ENCODE measurements at places on chromosomes 7 and 10.
A peak's percentile ranks its signal among the peaks of the same experiment; 100 is the strongest.

DNA sequence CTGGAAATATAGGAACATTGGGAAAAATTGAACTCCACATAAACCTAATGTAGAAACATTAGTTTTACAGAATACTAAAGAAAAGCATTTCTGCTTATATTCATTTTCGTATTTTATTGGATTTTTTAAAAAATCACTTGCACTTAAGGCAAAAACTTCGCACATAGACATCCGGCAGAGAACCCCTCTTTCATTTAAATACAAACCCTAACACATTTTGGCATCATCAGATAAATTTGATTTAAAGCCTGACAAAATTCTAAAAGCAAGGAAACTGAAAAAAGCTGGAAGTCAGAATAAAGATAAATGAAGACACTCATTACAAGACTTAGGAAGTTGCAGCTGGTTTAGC lies 396 bp upstream of the EXOC4 start:
- no peak for DNase-seq

- DNase-seq, result peak; percentile 32
Measured at GRCh38 chr7:77651575-77652162, 44.6 kb upstream of the RSBN1L start.

GRCh38 chr7:41795276-41795833 lies 92.5 kb upstream of the INHBA start:
- DNase-seq, result no peak

- no peak for DNase-seq
Measured at GRCh38 chr10:28805390-28805789, 128.1 kb downstream of the BAMBI start.

DNA sequence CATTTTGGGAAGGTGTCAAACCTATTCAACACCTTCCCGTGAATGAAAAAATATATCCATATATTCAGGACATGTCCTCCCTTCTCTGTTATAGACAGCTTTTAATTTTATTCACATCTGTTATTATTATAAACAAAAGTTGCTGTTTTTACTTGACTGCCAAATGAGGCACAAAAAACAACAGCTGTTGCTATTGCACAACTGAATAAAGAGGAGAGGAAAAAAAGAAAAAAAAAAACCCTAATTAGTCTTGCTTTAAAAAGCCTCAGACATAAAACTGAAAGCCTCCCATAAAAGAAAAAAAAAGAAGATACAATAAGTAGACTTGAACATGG lies 153.4 kb downstream of the BMPER start:
- DNase-seq, result no peak

- no peak for DNase-seq
Measured at GRCh38 chr10:72337039-72337629, 17.6 kb downstream of the DNAJB12 start.

DNA sequence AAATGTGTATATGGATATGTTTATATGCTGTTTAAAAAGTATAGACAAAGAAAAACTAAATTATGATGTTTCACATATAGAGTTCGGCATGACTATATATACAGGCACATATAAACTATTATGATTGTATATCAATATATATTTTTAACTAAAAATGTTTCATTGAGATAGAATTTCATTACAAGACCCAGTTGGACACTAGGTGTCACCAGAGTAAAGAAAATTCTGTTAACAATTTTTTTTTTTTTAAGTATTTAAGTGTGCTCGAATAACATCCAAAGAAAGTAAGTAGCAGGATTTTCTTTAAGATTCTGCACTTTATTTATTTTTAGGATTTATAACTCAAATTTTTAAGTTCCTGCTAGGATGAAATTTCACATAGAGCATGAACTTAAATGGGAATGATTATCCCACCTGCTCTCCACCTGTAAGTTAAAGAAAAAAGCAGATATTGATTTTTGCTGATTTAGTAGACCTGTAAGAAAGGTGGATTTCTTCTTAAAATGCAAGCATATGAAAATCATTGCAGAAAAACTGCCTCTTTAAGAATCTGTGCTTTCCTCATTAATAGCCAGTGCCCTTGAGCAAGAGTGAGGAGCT lies 961.5 kb downstream of the PCDH15 start:
- DNase-seq, result no peak

GRCh38 chr7:158616050-158616449 lies 28.4 kb upstream of the PTPRN2 start:
- DNase-seq, result no peak

DNA sequence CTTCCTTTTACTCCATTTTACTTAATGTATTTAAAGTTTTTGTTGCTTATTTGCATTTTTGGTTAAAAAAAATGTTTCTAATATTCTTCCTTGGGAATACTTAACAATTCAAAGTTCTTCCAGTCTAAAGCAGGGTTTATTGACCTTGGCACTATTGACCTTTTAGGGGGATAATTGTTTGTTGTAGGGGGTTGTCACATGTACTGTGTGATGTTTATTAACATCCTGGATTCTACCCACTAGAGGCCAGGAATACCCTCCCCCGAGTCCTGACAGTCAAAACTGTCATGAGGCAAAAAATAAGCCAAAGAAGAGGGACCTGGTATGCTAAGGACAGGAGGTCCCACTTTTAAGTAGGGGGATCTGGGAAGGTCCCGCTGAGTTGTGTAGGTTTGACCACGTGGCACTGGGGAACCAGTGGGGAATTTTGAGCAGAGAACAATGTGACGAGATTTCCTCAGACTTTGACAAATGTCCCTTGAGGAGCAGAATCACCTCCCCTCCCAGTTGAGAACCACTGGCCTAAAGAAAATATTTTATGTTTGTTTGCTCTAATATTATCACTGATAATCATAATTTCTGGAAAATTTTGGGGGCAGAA lies 178.3 kb upstream of the PRR15 start:
- no peak for DNase-seq

- DNase-seq, result no peak
Measured at GRCh38 chr10:5089865-5090264, 4.3 kb upstream of the AKR1C3 start.

GRCh38 chr10:49133706-49134248 lies at the start of gene FAM170B:
Gene FAM170B (minus strand): TSS chr10:49134021. CDS start chr10:49133918, 103 bp downstream.
- DNase-seq, result no peak

DNA sequence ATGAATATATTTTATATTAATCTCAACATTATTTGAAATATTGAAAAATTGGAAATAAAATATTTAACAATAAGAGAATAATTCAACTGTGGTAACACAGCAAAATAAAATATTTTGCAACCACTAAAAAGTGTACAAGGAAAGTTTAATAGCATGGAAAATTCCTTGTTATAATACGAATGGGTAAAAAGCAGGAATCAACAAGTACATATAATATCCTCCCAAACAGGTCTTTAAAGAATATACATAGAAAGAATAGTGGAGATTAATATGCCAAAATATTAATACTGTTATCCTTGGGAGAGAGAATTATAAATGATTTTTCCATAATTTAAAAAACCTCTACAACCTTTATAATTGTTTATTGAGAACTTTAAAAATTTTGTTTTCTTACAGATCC lies 1.0 kb downstream of the DNAJC12 start:
- no peak for DNase-seq

GRCh38 chr7:126958367-126958766 lies 294.4 kb downstream of the GRM8 start:
- no peak for DNase-seq

- no peak for DNase-seq
Measured at GRCh38 chr10:89471110-89471809, 56.9 kb downstream of the IFIT5 start.

- DNase-seq, result no peak
Measured at GRCh38 chr7:112205343-112206237, 609 bp downstream of the DOCK4 start.

DNA sequence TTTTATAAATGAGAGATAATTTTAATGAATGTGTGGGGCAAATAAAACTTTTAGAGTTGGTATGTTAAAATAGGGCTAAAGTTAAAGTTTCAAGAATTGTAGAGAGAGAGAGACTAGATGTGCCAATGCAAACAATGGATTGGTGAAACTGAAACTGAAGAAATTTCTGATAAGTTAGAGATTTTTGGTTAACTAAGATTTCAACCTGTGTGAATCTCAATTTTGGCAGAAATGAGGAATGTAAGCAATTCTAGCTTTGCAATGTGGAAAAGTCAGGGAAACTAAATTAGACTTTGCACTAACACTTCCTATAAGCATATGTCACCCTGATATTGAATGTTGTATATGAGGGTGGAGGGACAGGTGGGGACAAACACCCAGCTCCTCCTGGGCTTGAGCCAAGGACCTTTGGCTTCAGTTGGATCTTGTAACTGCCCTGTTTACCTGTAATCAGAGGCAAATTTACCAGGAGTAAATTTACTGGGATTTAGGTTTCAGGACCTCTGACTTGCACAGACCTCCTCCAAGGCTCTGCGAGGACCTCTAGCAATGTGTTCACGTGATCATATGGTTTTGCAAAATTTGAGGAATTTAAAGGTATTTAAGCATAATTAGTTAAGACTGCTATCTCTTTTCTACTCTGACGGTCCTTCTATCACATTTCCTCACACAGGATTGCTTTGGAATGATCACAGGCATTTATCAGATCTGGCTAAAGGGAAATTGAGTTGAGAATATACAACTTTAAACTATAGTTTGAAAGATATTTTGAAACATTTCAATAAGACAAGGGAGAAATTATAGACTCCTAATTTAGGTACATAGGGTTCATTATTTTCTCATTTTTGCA lies 33.1 kb upstream of the RPA3 start:
- no peak for DNase-seq

DNA sequence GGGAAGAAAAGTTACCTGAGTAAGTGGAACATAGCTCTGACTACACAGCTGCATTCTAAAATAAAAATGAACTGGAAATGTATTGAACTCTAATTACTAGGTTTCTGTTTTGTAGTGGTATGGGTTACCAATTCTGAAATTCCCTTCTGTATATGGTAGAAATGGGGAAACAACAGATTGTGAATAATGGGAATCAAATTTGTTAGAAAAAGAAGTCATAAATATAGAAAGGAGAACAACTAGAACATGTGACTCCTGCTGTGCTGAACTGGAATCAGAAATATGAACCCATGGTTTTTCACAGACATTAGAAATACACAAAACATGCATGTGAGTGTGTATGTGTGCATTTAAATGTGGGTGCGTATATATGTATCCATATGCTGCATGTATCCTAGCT lies 27.0 kb downstream of the MCMBP start:
- DNase-seq, result no peak

DNA sequence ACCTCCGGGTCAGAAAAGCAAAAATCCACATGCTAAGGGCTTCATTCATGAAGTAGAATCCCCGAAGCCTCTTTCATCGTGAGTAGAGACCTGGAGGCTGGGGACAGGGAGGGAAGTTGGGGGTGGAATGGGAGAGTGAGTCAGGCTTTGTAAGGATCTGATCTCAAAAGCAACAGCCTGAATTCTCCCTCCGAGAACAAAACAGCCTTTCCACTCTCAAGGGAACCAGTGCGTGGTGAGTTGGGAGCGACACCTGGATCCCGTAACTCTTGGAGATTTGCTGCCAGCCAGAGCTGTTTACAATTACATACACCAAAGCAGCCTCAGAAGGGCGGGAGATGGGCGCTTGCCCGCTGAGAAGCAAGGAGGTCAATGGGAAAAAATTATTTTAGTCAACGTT lies 10.8 kb downstream of the AFAP1L2 start:
- DNase-seq, result no peak

DNA sequence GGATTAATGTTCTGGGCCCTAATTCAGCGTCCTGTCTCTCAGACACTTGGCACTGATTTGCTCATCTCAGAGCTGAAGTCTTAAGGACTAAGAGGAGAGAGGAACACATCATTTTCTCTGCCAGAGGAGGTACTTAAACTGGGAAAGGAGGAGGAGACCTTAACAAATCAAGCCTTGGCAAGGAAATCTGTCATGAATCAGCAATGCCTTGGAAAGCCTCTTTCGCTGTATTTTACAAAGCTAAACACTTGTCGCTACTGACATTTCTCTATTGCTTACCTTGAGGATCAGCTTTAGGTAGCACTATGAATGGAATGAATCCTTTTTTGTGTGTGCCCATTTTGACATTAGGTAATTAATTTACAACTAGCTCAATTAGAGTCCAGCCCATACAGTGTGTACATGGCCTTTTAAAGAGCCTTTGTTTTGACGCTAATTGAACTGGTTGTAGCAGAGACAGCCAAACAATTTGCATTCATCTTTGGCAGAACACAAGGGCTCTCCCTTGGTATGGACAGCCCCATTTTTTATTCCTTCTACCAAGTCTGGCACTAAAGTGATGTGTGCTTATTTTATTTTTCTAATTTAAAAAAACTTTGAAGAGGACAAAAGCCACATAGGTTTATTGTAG lies 37.4 kb downstream of the AUTS2 start:
- no peak for DNase-seq

- DNase-seq, result no peak
Measured at GRCh38 chr7:110347081-110347480, 743.8 kb upstream of the LRRN3 start.

GRCh38 chr7:158525648-158526484 lies 61.8 kb downstream of the PTPRN2 start:
- DNase-seq, result no peak

DNA sequence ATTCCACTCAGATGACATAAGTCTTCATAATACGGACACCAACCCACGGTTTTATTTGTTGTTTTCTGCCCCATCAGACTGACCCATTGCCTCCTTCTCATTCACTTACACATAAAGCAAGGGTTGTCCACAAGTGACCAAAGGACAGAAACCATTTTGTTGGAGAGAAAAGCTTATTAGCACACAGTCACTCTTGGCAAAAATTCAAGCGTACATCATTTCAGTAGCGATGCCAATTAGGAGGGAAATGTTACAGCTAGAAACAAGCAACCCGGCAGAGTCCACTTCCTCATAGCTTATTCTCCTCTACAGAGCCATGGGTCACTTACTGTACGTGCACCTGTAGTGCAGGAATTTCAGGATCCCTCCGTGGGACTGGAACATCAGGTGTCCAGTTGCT lies 23.0 kb downstream of the ABLIM1 start:
- no peak for DNase-seq

DNA sequence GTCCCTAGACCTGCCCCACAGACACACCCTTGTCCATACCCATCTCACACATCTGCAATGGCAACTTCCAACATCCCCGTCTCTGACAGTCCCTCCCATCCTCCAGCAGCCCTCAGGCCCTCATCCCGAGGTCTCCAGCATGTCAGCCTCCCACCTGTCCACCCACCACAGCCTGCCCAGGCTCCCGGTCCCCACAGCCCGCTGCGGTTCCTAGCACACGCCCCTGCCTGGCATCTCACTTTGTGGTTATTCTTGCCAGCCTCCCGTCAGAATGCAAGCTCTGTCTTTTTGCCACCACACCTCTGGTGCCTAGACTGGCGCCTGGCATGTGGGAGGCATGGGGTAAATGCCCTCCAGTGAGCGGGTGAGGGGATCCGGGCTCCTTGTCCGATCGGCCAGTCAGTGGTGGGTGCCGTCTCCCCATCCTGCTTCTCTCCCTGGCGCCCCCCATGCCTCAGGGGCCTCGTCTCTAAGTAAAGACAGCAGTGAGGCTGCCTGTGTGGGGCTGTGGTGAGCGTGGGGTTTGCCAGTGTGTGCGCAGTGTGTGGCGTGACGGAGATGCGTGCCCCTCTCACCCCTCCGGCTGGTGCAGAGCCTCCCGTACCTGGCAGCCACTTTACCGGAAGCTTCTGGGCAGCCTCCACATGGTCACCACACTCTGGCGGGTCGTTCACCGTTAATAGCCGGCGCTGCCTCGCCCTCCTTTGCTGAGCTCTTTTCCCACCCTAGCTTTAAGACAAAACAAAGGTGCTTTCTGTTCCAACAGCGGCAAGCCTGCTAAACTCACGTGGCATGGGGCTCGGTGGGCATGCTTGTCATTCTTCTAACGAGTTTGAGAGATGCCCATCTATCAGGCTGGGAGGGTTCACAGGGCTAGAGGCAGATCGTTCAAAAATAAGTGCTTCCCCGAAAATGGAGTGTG lies 28.5 kb upstream of the TTYH3 start:
- no peak for DNase-seq
